Heart left ventricle (tissue), 16 donors: ENCODE measurements at places on chromosomes 16 and 17. TPM values are rescaled to one million over a fixed set of nuclear protein-coding genes. Genes with fewer than 3 reads are reported as not detected.

Gene KRT222
- not detected for polyA plus RNA-seq

- no peak for DNase-seq
These were observed 42.0 kb downstream of the COTL1 start for GRCh38 chr16:84575914-84576313.

Gene NPIPB9
- polyA plus RNA-seq: 0.18 TPM

DNA sequence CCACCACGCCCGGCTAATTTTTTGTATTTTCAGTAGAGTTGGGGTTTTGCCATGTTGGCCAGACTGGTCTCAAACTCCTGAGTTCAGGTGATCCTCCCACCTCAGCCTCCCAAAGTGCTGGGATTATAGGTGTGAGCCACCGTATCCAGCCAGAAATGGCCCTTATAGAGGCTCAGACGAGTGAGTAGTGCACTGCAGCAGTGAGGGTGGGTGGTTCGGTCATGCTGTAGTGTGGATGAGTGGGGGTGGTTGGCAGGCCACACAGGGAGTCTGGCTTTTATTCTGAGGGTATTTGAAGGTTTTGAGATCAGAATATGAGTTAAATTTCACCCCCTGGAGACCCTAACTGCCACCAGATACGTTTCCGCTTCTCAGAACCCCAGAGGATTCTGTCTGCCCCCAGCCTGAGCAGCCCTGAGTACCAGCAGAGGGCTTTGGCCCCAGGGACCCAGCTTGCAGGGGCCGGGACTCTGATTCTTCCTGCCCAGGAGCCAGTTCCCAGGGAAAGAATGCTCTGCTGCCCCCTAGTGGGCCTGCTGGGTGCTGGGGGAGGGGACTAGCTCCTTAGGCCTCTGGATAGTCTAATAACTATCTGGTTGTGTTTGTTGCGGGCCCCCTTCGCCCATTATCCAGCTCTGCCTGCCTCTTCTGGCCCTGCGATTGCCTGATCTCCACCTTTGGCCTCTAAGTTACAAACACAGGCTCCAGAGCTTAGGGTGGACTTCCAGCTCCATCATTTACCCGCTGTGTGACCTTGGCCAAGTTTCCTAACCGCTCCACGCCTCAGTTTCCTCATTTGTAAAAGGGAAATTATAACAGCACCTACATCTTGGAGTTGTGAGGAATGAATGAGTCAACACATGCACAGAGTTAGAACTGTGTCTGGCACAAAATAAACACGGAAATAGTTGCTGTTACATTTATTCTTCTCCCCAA lies 2.0 kb downstream of the ZNF771 start:
- DNase-seq: peak; percentile 92

Gene SKA2
- 44.9 TPM for polyA plus RNA-seq

Gene CCL7
- polyA plus RNA-seq: 0.36 TPM

- no peak for DNase-seq
These were observed 5.1 kb downstream of the RAB37 start for GRCh38 chr17:74742153-74742515.

Gene FOXL1
- polyA plus RNA-seq: 0.57 TPM

- no peak for DNase-seq
These were observed 2.1 kb downstream of the MGAT5B start for GRCh38 chr17:76870377-76870714.

Gene HEATR9
- polyA plus RNA-seq: not detected

DNA sequence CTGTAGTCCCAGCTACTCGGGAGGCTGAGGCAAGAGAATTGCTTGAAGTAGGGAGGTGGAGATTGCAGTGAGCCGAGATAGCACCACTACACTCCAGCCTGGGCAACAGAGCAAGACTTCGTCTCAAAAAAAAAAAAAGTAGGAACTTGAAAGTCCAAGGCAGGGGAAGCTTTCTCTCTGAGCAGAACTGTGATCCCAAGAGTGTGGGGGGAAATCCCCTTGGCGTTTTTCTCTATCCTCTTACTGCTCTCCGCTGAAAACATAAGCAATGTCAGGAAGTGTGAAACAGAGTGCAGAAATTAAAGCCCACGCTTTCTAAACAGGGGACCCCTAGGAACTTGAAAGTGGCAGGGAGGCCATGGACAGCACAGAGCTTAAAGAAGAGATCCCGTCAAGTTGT lies 9.8 kb upstream of the CMTM3 start:
- no peak for DNase-seq

GRCh38 chr16:68599586-68599985 lies 45.5 kb upstream of the CDH3 start:
- DNase-seq: no peak

Gene KRTAP4-5
- not detected for polyA plus RNA-seq

GRCh38 chr16:47323241-47323640 lies 137.6 kb downstream of the ITFG1 start:
- DNase-seq: no peak

GRCh38 chr17:68257934-68258333 lies 10.1 kb downstream of the AMZ2 start:
- DNase-seq: no peak

DNA sequence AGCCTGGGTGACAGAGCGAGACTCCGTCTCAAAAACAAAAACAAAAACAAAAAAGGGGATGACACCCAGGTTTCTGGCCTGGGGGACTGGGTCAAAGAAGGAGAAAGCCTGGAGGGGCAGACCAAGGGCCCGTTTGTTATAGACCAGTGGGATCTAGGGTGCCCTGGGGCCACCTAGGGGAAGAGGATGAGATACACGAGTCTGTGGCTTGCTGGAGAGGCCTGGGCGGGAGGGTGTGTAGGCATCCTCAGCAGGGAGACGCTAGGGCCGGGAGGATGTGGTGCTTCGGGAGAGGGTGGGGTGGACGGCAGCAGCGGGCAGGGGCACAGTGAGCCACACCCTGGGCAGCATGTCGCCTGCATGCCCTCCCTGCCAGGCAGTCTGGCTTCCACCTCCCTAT lies 17.1 kb upstream of the CRK start:
- DNase-seq: no peak

Gene KRT24
- polyA plus RNA-seq: not detected

DNA sequence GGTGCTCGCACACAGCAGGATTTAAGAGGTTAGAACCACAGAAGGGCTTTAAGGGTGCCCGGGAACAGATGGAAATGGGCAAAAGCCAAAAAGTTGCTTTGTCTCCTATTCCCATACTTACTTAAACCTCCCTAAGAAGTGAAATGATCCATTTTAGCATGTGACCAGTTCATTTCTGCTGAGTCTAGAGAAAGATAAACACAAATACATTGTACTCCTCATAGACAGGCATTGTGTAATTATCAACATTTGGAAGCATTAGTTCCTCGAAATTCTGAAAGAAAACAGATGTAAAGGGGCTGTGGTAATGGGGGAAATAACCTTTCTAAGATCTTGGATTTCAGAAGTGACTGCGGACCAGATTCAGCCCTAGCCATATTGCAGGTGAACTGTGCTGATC lies 178.3 kb downstream of the CYB561 start:
- DNase-seq: no peak
